ENCODE measurements at places on chromosomes 3 and 15.

GRCh38 chr15:66498501-66499386 is 1.2 kb upstream of the SNAPC5 start:
- peak; percentile 44 for DNase-seq

- DNase-seq = peak; percentile 82
Measured at GRCh38 chr3:137032465-137033120, 74.8 kb downstream of the IL20RB start.

DNA sequence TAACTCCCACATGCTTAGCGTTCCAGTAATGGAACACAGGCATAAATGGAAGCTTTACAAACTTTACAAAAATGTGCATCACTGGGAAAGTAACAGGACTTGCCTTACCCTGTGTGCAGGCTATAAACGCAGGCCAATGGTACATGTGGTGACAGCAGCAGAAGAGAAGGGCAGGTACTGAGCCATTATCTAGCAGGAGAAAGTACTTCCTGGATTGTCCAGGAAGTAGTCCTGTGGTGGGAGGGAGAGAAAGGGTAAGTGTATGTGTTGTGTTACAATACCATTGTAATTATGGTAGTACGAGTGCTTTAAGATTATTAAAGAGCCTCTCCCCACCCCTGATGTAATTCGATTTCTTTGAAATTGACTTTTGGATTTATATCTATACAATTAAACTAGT is 5.3 kb downstream of the ATP1B3 start:
- DNase-seq = peak; percentile 21

GRCh38 chr3:17151598-17152373 is 267.0 kb downstream of the PLCL2 start:
- DNase-seq = peak; percentile 44

DNA sequence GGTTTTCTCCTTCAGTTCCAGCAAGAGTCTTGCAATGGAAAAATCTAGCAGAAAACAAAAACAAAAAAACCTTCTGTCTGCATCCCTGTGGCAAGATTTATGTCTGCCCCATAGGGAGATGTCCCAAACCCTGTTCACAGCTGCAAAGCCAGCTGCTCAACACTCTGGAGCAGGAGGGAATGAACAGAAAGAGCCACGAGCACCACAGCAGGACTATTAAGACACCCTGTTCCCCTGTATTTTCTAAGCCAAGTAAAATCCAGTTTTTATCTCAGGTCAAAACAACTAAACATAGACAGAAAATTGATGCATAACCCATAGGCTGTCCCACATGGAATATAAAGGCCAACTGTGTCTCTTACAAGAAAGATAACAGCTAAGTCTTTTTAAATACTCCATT is 357.9 kb downstream of the LSAMP start:
- no peak for DNase-seq

DNA sequence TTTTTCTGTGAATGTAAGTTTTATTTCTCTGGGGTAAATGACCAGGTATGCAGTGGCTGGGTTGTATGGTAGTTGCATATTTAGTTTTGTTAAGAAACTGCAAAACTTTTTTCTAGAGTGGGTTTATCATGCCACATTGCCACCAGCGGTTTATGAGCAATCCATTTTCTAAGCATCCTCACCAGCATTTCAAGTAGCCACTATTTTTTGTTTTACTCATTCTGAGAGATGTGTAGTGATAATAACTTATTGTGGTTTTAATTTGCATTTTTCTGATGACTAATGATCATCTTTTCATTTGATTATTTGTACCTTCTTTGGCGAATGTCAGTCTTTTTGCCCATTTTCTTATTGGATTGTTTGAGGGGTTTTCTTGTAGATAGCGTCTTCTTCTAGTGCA is 56.2 kb downstream of the SPRED1 start:
- no peak for DNase-seq

GRCh38 chr15:59879506-59880265 is 124.4 kb upstream of the FOXB1 start:
- DNase-seq = no peak

DNA sequence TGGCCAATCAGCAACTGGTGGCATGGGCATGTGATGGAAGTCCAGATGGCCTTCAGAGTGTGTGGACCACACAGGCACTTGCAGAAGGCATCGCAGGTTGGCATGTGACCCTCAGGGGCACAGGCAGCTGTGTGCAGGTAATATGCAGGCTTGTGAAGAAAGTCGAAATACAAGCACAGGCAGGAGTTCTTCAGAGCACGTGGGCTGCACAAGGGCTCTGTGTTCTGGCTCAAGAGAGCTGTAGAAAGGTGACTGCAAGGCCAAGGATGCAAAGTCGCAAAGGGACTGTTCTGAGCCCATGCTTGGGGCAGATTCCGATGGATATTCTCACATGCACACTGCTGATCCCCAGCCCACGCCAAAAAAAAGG is 8.3 kb downstream of the LRRC2 start:
- no peak for DNase-seq

- no peak for DNase-seq
Measured at GRCh38 chr15:56250626-56251025, 6.9 kb upstream of the RFX7 start.

DNA sequence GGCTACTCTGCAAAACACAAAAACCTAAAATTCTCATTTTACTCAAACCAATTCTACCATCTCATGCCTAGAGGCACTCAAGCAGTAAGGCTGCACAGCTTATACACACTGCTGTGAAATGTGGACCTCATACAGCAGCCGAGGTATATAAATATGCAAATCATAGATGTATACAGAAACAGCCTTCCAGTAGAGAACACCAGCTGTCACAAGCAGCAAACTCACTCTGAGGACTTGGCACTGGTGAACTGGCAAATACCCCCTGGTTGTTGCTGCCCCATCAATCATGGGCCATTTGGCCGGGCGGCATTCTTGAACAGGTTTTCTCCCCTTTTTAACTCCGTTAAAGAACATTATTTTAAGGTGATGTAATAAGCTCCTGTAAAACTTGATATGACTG is 378.0 kb downstream of the LSAMP start:
- DNase-seq = no peak

- DNase-seq = no peak
Measured at GRCh38 chr3:129614435-129614834, 8.0 kb upstream of the PLXND1 start.

GRCh38 chr3:189041482-189042090 is 130.2 kb upstream of the TPRG1 start:
- DNase-seq = no peak

DNA sequence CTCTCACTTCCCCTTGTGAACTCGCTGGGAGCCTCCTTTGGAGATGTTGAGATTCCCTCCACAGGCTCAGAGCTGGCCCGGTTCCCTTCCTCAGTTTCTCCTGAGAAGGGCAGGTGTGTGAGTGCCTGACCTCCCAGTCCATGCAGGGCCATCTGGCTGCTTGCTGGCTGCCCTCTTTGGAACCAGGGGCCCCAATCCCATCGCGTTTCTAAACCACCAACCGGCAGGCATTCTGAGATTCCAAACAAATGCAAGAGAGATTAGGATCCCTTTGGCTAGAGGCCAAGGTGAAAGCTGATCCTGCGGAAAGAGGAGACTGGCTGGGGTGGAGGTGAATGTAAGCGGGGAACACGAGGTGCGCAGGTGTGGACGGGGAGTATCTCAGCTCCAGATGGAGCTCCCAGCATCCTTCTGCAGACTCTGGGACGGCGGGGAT is 2.9 kb upstream of the PRRT3 start:
- no peak for DNase-seq

DNA sequence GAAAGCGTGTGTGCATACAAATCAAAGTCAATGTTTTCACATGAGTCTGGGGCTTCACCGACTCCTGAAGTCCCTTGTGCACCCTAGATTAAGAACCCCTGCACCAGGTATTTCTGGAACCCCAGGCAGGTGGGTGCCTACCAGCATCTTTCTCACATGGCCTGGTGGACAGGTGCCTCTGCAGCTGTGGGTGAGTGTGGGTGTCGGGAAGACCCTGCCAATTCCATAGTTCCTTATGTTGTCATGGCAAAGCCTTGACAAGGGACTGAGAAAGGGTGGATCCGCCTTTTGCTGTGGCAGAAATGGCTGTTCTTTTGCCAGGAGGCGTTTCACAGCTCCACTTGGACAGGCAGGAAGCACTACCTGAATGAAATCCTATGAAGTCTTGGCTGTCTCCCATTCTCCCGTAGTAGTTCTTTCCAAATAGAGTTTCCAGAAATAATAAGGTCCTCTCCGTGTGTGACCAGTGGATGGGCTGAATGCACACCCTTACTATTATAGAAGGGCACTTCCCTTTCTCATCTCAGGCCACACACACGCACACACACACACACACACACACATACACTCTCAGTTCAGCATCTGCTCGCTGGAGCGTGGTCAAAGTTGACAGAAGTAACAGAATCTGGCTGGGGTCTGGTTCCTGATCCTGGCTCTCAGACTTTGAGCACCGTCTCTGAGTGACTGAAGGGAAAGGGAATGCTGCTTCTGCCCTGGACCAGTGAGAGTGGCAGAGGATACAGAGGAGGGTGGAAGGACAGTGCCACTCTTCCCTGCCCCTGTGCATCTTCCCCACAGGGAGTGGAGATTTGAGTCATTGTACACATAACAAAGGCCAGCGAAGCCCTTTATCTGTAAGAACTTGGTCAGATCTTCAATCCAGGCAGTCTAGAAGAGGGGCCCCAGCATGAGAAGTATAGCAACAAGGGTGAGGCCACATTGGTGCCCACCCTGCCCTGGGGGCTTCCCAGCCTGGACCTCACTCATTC is 38.7 kb downstream of the PDIA5 start:
- DNase-seq = no peak

DNA sequence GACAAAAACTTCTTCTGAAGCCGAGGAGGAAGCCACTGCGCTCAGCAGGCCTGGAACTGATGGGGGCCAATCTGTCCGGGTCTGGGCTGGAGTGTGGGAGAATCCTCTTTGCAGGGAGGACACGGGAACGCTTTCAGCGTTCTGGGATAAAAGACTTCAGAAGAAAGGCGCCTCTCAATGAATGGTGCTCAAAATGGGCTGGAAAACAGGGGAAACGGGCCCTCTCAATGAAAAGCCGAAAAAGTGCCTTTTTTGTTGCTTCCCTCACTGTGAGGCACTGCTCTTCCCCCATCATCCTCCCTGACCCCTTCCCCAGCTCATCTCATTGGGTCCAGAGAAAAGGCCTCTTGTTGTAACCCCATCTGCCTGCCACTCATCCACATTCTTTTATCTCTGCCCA is 119.5 kb upstream of the LRIG1 start:
- DNase-seq = no peak

GRCh38 chr3:191296041-191296541 is 33.1 kb upstream of the CCDC50 start:
- no peak for DNase-seq

GRCh38 chr3:113431811-113432210 is 9.5 kb downstream of the CFAP44 start:
- no peak for DNase-seq

DNA sequence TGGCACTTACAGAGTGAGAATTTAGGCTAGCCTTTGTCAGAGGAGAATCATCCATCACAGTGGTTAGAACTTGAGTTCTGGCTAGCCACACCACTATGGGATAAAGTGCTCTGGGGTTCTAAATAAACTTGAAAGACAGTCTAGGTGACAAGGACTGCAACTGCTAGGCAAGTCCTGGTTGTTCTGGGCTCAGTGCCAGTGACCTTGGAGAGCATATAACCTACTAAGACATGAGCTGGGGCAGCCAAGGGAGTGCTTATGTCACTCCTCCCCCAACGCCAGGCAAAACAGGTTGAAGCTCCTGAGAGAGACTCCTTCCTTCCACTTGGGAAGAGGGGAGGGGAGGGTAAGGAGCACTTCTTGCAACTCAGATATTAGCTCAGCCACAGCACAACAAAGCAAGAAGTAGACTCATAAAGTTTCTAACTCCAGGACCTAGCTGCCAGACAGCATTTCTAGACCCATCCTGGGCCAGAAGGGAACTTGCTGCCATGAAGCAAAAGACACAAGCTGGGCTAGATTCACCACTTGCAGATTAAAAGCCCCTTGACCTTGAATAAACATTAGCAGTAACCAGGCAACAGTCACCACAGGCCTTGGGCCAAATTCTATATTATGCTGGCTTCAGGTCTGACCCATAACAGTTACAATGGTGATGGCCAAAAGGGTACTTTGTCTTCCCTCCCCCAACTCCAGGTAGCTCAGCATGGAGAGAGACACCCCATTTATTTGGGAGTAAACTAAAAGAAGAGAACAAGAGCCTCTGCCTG is 963.7 kb downstream of the PLOD2 start:
- no peak for DNase-seq

- DNase-seq = no peak
Measured at GRCh38 chr3:104746056-104746455, 620.7 kb upstream of the ALCAM start.

Measured in inflammatory macrophage (primary cell).